ENCODE measurements at places on chromosomes 2 and 18.

GRCh38 chr2:18464913-18465312 lies 95.5 kb downstream of the RDH14 start:
- DNase-seq: no peak

- DNase-seq: no peak
Observed at GRCh38 chr2:236956031-236956618, 129.6 kb upstream of the COPS8 start.

GRCh38 chr2:40039549-40039948 lies 260.5 kb upstream of the THUMPD2 start:
- DNase-seq: no peak

GRCh38 chr2:47504174-47504810 lies 101.3 kb downstream of the MSH2 start:
- DNase-seq: no peak

GRCh38 chr18:46046126-46046525 lies 25.9 kb downstream of the PSTPIP2 start:
- no peak for DNase-seq

DNA sequence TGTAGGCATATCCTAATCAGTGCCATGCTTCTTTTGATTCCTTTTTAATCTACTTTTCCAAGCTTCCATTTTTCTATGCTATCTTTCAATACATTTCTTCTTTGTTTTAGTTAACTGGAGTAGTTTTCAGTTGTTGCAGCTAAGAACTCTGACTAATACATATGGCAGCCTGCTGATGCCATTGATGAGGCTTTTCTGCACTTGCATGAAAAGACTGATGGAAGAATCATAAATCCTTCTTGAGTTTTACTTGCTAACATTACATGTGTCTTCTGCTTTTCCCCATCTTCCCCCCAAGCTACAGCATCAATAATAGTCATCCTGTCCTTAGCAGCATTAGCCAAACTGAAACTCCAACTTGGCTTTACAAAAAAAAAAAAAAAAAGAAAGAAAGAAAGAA lies 203.3 kb downstream of the LRP1B start:
- no peak for DNase-seq

DNA sequence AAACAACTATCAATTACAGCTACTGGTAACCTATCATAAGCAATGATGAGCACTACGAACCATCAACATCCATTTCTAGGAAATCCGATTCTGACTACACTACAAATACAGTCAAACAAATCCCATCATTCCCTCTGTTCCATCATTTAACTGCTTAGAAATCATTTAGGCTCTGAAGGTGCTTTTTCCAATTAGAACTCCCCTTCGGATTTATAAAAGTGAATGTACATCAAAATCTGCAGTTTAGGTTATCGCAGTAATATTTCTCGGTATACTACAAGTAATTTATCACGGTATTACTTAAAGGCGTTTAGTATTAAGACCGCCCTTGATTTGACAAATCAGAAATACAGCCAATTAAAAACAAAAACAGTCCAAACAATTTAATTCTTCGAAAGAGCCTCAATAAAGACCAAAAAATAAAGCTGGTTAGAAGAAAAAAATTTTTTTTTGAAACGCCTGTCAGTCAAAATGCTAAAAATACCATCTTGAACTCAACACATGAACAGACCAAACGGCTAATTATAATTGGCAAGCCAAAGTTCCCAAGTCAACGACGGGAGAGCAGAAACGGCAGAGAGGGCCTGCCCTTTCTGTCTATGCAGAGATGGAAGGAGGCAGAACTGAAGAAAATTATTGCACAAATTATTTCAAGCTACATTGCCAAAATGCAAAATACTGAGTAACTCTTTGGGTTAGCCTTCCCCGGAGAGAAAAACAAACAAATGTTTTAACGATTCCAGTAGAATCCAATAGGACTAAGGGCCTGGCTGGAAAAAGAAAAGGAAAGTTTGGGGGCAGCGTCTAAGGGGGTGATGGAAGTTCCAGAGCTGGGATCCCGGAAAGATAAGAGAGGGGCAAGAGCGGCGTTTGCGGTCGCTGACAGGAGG lies 1.2 kb downstream of the VPS54 start:
- DNase-seq: no peak

DNA sequence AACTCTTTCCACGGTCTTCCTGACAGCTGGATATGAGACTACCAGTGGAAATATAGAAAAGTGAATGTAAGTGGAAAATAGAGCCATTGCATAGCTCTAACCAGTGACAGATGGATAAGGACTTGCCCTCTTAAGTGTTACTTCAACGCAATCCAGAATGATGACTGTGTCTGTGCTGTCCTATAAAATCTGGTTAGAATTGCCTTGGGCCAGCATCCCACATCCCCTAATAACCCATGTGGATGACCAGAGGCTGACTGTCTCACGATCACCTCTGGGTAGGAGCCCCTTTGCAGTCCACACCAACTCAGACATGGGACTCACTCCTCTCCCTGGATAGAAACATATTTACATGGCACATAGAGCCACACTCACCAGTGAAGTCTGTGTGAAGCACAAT lies 186.6 kb downstream of the C1D start:
- no peak for DNase-seq

DNA sequence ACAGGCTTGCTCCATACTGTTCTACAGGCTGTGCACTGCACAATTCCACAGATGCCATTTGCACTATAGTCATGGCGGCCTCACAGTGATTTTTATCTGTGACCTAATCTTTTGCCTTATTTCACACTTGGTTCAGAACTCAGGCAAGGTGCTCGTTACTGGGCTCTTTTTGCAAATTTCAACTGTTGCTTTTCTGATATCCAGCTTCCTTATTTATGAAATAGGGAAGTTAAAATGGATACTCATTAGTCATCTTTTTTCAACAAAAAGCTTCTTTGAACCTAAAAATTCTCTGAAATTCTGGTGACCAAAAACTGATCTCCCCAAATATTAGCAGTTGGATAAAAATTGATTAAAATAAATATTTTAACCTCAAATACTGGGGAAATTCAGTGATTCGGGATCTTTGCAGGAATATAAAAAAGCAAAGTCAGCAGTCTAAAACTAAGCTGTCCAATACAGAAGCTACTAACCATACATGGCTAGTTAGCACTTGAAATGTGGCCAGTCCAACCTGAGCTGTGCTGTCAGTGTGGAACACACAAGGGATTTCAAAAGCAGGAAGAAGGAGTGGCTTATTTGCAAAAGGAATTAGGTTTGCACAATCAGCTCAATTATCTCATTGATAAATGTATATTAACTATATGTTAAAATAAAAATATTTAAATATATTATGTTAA lies 134.4 kb downstream of the COL4A4 start:
- DNase-seq: no peak

GRCh38 chr2:133822517-133823225 lies 254.4 kb upstream of the NCKAP5 start:
- no peak for DNase-seq

DNA sequence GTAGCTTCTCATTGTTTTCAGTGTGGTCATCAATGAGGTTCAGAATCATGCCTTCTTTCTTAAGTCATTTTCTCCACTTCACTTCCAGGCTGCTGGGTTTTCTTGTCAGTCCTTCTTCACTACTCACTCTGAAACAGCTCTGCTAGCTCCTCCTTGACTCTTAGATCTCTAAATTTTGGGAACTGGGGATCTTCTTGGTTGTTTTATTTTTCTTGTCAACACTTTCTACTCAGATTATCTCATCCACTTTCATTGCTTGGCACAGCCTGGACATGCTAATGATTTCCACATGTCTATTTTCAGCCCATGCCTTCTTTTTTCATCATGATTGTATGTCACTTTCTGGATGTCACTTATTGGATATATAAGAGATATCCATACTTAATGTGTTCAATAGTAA lies 517.8 kb upstream of the DSEL start:
- DNase-seq: no peak

DNA sequence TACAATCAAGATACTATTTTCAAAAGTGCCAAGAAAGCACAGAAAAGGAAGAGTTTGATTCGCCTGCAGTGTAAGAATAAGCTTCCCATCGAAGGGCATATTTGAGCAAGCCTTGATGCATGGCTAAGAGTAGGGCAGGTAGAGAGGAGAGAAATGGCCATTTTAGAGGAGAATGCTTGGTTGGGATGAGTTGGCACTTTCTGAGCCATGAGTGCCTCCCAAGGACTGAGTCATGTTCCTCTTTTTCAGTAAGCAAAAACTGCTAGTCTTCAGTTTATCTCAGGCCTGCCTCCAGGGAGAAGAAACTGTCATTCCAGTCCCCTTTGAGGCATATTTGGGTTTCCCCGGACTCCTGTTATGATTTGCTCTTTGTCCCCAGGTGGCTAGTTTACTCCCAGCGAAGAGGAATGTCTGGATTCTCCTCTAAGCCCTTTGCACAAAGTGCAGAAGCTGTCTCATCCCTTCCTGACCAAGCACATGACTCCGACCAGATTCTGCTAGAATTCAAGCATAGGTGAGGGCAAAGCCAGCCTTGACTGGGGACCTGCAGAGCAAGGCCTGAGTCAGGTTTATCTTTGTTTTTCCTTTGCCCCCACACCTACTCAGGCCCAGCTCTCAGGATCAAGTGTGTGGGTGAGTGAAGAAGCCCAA lies 115.2 kb downstream of the TTC32 start:
- DNase-seq: no peak

GRCh38 chr2:134167015-134167414 lies 86.9 kb upstream of the MGAT5 start:
- DNase-seq: no peak

DNA sequence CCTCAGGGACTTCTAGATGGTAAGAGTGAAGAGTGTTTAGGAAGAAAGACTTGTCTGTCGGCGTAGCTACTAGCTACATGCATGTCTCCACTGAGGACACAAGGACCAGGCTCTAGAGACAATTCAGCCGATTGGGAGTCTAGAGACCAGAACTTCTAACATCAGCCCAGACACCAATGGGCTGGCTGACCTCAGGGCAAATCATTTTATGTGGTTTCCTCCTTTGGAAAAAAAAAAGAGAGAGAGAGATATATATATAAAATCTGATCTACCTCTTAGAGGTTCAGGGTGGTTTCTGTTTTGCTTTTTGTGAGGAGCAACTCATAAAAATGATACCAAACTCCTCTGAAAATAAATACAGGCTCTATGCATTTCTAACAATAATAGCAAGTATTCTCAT lies 212.8 kb downstream of the BCL2 start:
- no peak for DNase-seq

GRCh38 chr18:69897397-69898108 lies 50.1 kb downstream of the CD226 start:
- DNase-seq: no peak

Data from NCI-H510A (cell line).